Left renal pelvis (tissue), 4 donors: ENCODE measurements at places on chromosomes 2 and 18. TPM values are rescaled to one million over a fixed set of nuclear protein-coding genes. Genes with fewer than 3 reads are reported as not detected.

GRCh38 chr2:18047213-18047611 is 168.7 kb downstream of the KCNS3 start:
- no peak for DNase-seq

DNA sequence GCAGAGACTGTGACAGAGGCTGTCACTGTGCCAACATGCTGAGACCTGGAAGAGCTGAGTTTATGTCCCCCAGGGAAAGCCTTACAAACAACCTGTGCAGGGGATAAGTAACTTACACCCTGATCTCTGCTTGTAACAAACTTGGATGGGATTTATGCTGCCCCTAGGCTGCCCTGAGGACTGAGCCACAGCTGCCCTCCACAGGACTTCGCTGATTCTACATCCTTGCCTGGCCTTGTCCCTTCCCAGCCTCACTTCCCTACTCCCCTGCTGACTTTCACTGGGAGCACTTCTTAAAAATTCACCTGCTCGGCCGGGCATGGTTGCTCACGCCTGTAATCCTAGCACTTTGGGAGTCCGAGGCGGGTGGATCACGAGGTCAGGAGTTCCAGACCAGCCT is 45.9 kb upstream of the ASAP2 start:
- DNase-seq, result no peak

- DNase-seq, result no peak
Observed at GRCh38 chr2:40273734-40274182, 178.1 kb downstream of the SLC8A1 start.

DNA sequence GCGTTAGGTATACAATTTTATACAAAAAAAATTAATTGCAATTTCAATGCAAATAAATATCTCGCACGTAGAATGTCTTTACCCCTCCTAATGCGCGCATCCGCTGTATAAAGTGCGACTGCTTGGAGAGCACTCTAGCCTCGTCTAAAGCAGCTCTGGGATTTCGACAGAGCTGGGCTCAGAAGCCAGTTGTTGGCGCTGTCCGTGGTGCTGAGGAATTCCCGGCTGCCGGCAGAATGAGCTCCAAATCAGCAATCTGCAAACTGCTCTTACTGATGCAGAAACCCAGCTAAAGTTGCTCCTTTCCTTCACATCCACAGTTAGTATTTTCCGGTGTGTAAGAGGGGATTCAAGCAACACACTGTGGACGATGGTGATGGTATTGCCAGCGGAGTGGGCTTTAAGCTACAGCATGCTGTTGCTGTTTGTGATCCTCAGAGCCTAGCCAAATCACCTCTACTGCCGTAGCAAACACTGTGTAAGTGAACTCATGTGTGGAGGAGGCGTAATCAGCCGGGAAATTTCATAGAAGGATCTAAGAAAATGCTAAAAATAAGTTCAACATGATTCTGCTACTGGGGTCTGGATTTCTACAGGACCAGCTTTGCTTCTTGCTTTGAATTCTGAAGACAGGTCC is at the start of gene VWC2L:
TSS of gene VWC2L (plus strand) at position 137 of the 637 bp plus-strand sequence. CDS start 3,140 bp downstream, outside the sequence.
- peak; percentile 74 for DNase-seq

CAPN13 gene
- polyA plus RNA-seq, result 2.1 TPM
